ENCODE measurements at places on chromosomes 12 and 14.
A peak's percentile ranks its signal among the peaks of the same experiment; 100 is the strongest.

DNA sequence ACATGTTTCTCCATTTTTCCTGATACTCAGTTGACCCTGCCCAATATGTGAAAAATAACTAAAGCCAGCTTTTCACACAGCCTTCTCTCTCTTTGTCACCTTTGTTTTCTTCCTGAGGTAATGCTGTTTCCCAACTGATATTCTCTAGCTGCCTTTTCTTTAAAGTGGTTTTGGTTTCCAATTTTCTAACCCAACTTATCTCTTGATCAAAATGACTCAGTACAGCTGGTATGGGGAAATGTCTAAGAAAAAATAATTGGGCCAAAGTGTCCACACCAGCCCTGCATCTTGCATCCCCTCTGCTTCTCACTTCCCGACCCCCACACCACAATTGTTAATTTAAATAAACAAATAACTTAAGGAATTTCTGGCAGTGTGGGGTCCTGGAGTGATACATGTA is 193.8 kb downstream of the SYT1 start:
- no peak for DNase-seq

GRCh38 chr12:3139760-3140159 is 62.6 kb downstream of the TSPAN9 start:
- no peak for DNase-seq

GRCh38 chr12:121801595-121802484 is 2.0 kb upstream of the SETD1B start:
- DNase-seq, result no peak

DNA sequence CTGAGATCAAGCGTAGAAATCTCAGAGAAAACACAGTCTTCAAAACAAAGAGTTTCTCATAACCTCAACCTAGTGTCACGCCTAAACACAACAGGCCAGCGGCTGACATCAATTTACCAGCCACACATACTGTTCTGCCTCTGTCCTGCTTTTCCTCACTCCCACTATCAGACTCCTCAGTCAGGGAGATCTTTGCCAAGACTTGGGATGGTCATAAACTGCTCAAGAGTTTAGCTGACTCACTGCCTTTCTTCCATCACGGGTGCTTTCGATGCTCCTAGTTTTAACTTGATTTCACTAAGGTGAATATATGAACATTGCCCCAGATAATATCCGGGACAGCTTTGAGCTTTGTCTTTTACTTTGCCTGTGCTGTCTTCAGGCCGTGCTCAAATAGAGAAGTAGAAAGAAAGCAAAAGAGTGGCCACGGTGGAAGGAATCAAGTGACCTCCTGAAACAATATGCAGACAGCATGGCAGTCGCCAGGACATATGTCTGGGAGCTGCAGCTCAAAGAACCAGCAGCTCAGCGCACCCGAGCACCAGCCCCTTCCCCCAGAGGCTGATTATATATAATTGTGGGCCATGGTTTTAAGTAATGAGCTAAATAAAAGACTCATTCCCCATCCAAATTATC is 12.1 kb downstream of the MDM1 start:
- no peak for DNase-seq

GRCh38 chr12:12481631-12482030 is 81.0 kb downstream of the DUSP16 start:
- no peak for DNase-seq

GRCh38 chr12:51098611-51099010 is 15.2 kb upstream of the CSRNP2 start:
- DNase-seq, result no peak

GRCh38 chr14:54564868-54565784 is 1.8 kb upstream of the SAMD4A start:
- peak; percentile 31 for DNase-seq

- DNase-seq, result no peak
These were observed 40.9 kb downstream of the SGPP1 start for GRCh38 chr14:63686926-63687325.

GRCh38 chr12:19624491-19624890 is 185.2 kb downstream of the AEBP2 start:
- DNase-seq, result no peak

DNA sequence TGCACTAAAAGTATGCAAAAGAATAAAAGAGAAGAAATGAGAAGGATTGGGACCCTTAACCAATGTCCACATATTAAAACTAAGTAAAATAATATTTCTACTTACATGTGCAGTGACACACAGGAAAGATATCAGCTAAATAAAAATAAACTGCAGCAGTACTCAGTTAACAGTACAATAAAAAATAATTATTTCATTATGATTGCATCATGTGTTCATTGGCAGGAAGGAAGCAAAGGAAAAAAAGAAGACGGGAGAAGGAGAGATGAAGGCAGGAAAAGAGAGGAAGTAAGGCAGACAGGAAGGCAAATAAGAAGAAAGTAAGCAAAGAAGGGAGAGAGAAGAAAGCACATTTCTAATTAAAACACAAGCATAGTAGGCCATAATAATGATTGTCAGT is 33.0 kb downstream of the RASSF9 start:
- no peak for DNase-seq

GRCh38 chr14:66975251-66975650 is 214.0 kb upstream of the GARIN2 start:
- no peak for DNase-seq

Data from activated T-helper 1 cell treated with Interleukin-2 at 50 U/mL for 16 hours (primary cell).